Left renal cortex interstitium (tissue), 4 donors: ENCODE measurements at places on chromosomes 1 and 21. TPM values are rescaled to one million over a fixed set of nuclear protein-coding genes. Genes with fewer than 3 reads are reported as not detected.

DNA sequence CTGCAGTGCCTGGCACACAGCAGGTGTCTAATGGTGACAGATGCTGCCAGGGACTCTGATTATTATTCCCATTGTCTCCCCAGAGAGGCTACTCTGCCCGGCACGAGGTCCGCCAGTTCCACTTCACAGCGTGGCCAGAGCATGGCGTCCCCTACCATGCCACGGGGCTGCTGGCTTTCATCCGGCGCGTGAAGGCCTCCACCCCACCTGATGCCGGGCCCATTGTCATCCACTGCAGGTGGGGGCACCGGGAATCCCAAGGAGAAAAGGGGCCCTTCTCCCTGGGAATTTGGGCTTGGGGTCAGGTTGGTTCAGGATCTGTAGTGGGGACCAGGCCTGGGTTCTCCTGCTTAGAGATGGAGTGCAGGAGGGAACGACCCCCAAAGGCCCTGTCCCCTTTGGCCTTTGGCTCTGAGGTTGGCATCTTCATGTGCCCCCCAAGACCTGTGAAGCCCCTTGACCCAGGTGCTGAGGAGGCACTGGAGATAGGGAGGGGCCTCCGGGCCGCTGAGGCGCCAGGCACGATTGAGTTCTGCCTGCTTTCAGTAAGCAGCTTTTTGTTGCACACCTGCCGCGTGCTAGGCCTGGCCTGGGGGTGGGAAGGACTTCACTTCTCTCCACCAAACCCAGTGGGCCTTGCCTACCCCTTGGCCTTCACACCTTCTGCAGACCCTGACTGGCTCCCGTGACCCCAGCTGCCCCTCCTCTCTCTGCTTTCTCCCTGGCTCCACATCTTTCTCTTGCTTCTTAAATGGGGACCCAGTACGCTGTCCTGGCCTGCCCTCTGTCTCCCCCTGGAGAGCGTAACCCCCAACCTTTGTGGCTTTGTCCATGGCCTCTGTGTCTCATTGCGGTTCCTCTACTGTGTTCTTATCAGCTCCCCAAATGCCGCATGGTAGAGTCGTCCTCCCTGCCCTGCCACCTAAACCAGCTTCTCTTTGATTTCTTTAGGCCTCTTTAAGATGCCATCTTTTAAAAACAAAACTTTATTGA lies 76.4 kb downstream of the PTPRU start:
- no peak for DNase-seq

DNA sequence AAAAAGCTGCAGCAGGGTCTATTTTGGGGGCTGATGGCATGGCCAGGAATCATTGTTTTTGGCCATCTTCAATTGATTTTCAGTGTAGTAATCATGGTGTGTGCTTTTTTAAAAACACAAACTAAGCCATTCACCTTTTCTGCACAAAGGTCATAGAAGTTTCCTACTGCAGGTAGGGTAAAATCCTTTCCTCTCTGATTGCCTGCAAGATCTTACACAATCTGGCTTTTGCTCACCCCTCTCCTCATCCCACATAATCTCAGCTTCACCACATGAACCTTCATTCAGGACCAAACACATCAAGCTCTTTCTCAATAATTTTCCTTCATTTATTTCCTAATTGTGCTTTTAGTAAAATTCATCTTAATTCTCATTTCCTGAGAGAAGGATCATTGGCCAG lies 38.3 kb upstream of the GBP5 start:
- no peak for DNase-seq

- no peak for DNase-seq
These were observed 14.1 kb downstream of the ENTREP3 start for GRCh38 chr1:155241069-155241679.

The ZYG11A gene
- 0.19 TPM for polyA plus RNA-seq

The ZC3H12A gene
- 2.1 TPM for polyA plus RNA-seq
